CD4-positive, alpha-beta T cell treated with Interleukin-2 at 100 ng/mL for 4 hours (primary cell): ENCODE measurements at places on chromosomes 12 and 14.

GRCh38 chr12:68097386-68097785 lies 62.2 kb downstream of the IFNG start:
- no peak for DNase-seq

GRCh38 chr14:43418324-43418723 lies 1088.8 kb downstream of the FSCB start:
- DNase-seq, result no peak

DNA sequence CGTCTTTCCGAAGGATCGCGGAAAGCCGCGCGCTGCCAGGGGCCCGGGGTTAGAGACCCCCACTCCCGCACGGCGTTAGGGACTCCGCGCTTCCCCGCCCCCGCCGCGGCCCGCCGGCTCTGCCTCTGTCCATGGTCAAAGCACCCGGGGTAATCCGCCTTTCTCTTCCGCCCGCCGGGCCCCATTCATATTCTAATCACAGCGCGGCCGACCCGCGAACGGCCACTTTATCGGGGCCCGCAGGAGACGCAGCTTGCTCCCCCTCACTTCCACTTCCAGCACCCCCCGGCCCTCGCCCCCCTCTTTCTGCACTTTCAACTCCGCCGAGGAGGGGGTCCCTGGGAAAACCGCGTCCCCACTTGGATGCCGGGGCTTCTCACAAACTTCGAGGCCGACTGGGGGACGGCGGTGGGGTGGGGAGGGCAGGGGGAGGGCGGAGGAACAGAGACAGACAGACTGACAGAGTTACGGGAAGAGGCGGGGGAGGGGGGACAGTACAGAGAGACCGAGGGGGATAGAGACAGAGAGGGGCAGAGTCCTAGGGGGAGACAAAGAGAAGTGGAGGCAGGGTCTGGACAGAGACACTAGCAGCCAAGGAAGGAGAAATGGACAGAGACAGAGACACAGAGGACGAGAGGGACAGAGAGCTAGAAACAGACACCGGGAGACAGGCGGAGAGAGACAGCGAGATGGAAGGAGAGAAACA lies 1.1 kb upstream of the RFX4 start:
- no peak for DNase-seq

DNA sequence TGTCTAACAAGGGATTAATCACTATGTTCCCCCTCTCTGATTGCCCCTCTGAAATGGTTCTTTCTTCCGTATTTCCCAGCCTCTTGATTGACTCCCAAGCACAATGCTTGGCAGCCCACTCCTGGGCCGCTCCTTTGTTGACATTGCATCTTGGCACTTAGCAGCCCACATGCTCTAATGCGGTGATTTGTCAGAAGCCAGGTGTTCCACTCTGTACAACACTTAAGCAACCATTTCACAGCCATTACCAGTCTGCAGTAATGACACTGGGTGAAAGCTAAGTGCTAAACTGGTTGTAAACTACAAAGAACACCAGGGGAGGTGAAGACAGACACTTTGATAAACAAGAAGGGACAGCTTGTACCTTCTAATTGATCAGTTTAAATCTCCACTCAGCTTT lies 353.5 kb downstream of the TMEM132D start:
- no peak for DNase-seq

DNA sequence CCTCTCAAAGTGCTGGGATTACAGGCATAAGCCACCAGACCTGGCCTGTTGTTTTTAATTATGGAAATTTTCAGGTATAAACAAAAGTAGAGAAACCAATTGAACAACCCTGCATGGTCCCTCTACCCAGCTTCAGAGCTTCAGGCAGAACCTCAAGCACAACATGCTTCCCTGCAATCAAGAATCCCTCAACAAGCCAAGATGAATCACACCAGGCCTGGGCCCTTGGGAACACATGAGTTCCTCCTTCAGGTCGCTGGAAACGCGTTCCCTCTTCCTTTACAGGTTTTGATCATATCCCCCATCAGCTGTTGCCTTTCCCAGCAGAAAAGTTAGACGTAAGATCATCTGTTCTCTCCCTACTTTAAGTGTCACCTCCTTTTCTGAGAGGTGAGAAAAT lies 20.5 kb upstream of the CORO1C start:
- no peak for DNase-seq

DNA sequence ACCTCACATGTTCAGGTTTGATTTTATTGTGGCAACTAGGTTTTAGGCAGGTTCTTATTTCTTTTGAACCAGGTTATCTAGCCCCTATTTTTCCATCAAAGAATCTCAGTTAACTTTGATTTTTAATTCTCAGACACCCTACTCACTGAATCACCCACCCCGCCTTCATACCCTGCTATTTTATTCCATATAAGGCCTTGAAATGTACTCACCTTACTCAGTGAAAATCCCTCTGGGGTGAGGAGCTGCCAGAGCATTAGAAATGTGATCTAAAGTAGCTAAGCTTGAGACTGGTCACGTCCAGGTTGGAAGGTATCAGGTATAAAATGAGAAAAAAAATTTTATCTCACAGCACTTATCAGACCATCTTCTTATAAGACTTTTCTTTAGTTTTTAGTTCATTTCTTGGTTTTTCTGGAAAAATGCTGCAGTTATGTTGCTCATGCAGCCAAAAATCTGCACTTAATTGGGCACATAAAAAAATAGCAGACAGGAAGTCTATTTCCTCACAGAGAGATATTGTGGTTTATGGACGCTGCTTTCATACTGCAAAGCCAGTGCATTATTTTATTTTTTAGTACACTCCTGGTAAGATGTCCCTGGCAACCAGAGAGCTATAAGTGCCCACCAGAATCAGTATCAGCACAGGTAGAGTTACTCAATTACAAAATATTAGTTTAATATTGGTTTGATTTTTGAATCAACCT lies 101.5 kb upstream of the CCDC91 start:
- DNase-seq, result no peak

DNA sequence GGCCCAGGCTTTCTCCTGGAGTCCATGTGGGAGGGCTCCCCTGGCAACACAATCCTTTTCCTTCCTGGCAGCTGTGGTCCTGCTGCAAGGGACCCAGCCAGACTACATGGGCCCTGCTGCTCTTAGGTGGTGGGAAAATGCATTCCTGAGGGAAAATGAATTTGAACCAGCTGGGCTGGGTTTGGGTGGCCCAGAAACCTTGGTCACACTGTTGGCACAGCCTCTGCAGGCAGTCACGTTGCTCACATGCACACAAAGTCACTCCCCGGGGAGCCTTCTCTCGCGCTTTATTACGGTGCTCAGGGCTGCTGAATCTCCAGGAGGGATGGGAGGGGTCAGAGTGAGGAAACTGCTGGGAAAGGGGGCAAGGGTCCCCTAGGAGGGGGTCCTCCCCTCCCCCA lies 17.2 kb downstream of the PLEKHG3 start:
- no peak for DNase-seq

GRCh38 chr14:100219126-100219785 lies 19.7 kb upstream of the YY1 start:
- DNase-seq, result no peak

- DNase-seq, result no peak
These were observed 205.4 kb downstream of the NAV3 start for GRCh38 chr12:78035901-78036606.

GRCh38 chr12:40312982-40313576 lies 88.3 kb downstream of the LRRK2 start:
- DNase-seq, result no peak

DNA sequence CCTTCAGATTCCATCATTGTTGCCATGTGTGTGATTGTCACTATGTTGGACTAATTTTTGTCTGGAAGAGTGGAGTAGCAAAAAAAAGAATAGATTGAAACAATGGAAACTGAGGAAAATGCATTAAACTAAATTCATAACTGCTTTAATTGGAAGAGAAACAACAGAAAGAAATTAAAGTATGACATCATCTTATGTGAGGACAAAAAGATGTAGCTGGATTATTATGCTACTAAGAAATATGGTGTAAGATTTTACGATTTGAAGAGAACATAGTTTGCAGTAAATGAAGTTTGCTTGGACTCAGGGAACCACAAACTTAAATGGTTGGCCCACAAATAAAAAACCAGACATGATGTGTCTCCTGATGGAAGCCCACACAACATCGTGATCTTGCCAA lies 76.8 kb downstream of the PRKCH start:
- no peak for DNase-seq

DNA sequence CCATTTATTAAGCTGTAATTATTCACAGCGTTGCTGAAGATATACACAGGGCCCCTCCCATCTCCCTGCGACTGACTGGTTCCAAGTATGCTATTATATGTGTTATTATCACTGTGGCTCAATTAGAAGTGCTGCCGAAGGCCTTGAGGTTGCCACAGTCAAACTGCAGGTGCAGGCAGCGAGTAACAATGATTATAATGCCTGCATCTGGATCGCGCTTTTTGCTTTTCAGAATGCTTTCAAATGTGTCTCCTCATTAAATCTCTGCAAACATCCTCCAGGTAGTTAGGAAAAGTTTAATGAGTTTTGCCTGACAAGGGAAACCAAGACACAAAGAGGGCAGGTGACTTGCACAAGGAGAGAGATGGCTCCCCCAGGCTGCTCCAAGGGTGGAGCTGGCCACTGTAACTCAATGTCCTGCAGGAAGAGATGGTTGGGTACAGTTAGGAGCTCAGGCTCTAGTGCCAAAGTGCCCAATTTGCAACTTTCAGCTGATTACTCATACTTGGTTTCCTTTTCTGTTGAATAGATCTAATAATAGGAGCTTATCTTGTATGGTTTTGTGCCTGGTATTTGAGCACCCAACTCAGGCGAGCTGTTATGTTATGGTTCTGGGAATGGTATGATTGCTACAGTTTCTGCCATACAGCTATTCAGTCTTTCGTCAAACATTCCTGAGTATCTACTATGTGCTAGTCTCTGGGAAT lies 1.7 kb upstream of the SYNE3 start:
- peak; percentile 50 for DNase-seq

DNA sequence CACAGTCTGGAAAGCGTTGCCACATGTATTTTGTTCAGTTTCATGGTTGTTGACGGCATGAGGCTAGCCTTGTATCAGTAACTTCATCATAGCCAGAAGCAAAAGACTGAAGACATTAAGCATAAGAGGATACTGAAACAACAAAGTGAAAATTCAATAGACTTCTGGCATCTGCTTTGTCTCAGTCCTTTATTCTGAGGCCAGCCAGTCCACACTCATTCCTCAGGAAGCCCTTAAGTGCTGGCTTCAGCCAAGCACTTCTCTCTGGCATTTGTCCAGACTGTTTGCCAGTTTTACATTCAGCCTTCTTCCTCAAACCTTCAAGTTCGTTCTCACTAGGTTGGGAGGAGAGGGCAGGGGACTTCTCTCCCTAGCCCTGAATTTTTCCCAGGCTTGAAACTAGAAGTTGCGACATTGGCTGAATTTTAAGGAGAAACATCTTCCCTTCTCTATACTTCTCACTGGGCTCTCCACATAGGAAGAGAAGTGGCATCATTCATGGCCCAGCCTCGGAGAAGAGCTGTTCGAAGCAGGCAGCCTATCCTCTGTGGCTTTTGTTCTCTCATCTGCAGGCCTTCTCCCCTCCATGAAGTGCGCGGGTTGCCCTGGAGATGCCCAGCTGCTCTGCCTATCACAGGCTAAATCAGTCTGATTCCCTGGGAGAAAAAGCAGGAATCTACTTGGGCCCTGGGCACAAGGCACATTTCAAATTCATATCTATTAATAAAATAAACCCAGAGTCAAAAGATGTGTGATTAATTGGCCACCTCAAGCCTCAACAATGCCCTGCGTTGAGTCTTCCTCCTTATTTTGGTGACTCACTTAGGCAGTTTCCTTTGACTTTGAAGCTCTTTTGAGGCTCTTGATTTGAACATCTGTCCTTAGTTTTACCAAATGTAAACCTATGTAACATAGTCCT lies 130.9 kb upstream of the PLEKHA5 start:
- DNase-seq, result no peak

DNA sequence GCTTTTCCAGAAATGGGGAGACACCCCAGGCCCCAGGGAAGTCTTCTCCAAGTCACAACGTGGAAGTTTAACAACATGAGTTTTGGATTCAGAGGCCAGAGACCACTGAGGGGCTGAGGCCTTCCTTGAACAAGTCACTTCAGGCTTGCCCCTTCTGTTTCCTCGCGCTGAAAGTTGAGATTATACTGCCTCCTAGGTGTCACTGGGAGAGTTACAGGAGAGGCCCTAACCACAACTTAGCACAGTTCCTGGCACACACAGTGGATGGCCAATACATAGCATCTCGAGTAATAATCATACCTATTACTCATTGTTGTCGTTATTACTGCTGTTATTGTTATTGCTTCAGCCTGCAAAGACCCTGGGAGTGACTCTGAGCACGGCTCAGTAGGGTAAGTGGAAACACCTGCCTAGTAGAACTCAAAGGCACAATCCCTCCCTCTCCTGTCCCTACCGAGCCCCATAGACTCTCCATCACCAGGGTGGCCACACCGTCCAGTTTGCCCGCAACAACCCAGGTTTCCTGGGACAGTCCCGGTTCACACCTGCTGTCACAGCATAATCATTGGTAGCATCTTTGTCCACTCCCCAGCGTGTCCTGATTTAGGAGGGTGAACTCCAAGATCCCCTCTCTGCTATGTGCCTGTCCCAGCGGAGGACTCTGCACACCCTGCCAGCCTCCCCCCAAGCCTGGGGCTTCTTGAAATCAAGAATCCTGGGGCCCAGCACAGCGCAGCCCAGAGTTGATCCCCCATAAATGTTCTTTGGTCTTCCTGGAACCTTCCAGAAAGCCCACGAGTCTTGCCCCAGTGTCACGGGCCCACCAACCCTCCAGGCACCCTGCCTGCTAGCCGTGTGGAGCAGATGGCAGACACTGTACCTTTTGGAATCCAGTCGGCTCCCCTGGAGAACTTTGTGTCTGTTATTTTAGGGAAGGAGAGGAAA lies 85.0 kb downstream of the SYNE3 start:
- peak; percentile 6 for DNase-seq

GRCh38 chr14:86022031-86022629 lies 492.2 kb downstream of the FLRT2 start:
- no peak for DNase-seq

DNA sequence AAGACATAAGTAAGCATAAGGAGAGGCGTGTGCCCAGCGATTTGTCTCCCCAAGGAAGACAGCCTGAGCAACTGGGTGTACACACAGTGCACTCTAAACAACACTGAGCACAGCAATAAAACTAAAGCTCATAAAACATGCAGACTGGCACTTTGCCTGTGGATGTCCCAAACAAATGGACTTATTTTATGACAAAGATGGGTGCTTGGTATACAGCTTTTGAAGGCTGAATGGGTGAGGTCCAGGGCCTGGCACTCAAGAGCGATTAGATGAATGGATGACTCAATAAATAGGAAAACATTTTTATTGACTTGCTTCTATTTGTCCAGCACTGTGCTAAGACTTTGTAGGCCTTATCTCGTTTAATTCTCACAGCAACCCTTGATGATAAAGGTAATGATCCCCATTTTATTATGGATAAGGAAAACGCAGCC lies 28.5 kb downstream of the LGMN start:
- DNase-seq, result no peak
